ENCODE measurements at places on chromosomes 3 and 15. TPM values are rescaled to one million over a fixed set of nuclear protein-coding genes. Genes with fewer than 3 reads are reported as not detected.

GRCh38 chr3:192563417-192563816 is 163.9 kb downstream of the FGF12 start:
- no peak for DNase-seq

DNA sequence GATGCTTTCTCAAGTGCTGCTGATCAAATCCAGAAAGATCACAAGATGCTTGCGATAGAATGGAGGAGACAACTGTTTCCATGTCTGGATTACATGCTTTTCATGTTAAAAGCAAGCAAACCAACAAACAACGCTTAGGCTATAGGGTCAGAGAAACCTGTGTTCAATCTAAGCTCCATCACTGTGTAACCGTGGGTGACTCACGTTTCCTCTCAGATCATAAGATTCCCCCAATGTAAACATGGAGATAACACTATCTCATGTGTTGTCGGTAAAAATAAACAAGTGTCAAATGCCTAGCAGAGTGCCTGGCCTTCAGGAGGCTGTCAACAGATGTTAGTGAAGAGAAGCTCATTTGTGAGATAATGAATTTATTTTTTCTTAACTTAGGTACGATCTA is 907.8 kb downstream of the NTRK3 start:
- peak; percentile 0 for DNase-seq

DNA sequence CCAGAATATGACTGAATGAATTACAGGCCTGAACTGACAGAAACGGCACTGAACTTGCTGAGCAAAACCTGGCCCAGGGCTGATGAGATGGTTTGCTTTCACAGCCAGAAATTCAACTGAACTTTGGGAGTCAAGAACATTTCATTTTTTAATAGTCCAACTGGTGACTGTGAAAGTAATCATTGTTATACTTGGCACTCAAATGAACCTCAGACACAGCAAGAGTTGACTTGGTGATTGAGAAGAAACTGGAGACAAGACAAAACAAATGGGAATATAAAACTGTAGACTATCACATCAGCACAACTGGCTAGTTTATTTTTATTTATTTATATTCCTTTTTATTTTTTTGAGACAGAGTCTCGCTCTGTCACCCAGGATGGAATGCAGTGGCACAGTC is 858.9 kb upstream of the CFAP20DC start:
- no peak for DNase-seq

- DNase-seq: no peak
These were observed 57.4 kb upstream of the STXBP5L start for GRCh38 chr3:120850381-120851295.

The DPPA2 gene
- 1.0 TPM for polyA plus RNA-seq
